ENCODE measurements at places on chromosomes 7 and 10. TPM values are rescaled to one million over a fixed set of nuclear protein-coding genes. Genes with fewer than 3 reads are reported as not detected.

- H3K4me1 ChIP-seq = no peaks in the 10 kb centered on the region
- no peak overlapping the region for H3K4me3 ChIP-seq
- H3K36me3 ChIP-seq = no peaks in the 10 kb centered on the region
- no peak overlapping the region for H3K27ac ChIP-seq
These were observed 9.7 kb downstream of the DRGX start for GRCh38 chr10:49385939-49386922.

GRCh38 chr10:72270607-72271281 is 3.0 kb upstream of the DDIT4 start:
- H3K4me1 ChIP-seq = peaks cover 22% of the 10 kb centered on the region
- no peaks in the 10 kb centered on the region for H3K27me3 ChIP-seq
- peaks cover 7% of the 10 kb centered on the region for H3K36me3 ChIP-seq
- no peak overlapping the region for H3K4me3 ChIP-seq

The LRIT1 gene
- total RNA-seq = not detected

The CACNA2D1 gene
- total RNA-seq = 11.8 TPM

GRCh38 chr10:55641601-55642000 is 719.5 kb downstream of the ZWINT start:
- no peaks in the 10 kb centered on the region for H3K36me3 ChIP-seq
- H3K4me3 ChIP-seq = no peak overlapping the region
- H3K27me3 ChIP-seq = no peaks in the 10 kb centered on the region
- no peaks in the 10 kb centered on the region for H3K4me1 ChIP-seq
- no peak for DNase-seq
- no peak overlapping the region for H3K27ac ChIP-seq

The RELN gene
- total RNA-seq = 46.9 TPM

DNA sequence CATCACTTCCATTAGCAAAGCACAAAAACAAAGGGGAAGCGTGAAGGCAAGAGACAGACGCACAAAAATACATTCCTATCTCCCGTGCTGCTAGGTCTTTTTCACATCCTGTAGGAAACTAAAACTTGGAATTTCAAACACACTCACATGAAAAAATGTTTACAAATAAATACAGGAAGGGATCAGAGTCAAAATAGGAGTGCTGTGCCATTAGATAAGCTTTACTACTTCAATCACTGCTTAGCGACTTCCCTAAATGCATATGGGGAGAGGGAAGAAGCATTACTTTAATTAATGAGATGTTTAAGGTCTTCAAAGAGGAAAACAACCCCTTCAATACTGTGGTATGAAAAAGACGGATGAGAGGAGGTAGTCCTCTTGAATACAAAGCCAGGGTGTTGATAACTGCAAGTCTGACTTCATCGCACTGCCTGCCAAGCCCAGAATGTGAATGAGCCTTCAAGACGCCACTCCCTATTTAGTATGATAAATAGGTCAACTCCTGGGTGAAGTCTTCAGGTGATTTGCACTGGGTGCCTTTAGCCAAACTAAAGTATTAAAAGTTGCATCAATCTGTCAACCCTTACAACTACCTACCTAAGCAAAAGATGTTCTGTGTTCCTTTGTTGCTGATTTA is 13.9 kb downstream of the PARD3 start:
- peaks cover 17% of the 10 kb centered on the region for H3K4me1 ChIP-seq
- H3K27ac ChIP-seq = no peak overlapping the region
- H3K36me3 ChIP-seq = no peaks in the 10 kb centered on the region
- DNase-seq = peak; percentile 35
- H3K27me3 ChIP-seq = no peaks in the 10 kb centered on the region

DNA sequence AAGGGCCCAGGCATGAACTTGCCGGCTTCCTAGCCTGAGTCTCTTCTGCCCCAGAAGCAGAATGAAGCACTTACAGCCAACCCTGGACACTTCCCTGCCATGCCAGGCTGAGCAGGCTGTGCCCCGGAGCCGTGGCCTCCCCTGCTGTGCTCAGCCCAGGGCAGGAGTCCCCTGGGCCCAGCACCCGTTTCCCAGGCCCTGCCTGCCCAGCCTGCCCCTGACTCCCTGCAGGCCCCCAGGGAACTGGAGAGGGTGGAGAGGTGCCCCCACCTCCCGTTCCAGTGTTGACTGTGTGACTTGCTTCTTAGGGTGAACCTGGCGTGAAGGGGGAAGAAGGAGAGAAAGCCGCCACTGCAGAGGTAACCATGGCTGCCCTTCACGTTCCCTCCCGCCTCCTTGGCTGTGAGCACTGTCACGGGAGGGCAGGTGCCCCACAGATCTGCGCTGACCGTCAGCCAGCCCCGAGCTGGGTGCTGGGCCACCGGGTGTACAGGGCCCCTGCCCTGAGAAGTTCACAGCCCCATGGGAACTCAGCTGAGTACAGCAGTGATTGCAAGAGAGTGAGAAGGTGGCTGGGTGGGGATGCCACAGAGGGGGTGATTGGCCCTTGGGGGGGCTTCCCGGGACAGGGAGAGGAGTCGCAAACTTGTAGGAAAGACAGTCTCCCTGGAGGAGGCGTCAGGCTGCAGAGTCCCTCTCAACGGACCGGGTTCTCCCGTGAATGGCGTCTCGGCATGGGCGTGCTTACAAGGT is 75.9 kb downstream of the MYL10 start:
- no peak overlapping the region for H3K4me3 ChIP-seq
- no peaks in the 10 kb centered on the region for H3K36me3 ChIP-seq
- no peaks in the 10 kb centered on the region for H3K27me3 ChIP-seq
- no peak overlapping the region for H3K27ac ChIP-seq

DNA sequence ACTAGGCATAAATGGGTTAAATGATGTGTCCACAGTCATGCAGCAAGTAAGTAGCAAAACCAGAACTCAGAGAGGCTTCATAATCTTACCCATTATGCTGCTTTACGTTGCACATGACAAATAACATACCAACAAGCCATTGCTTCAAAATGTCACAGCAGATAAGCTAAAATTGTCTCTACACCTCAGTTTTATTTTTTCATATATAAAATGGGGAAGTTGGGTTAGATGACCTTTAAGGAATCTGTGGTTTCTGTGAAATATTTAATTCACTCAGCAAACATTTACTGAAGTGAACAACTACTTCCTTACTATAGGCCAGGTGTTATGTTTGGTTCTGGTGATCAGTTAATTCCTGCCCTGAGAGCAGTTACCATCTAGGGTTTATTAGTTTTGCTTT is 2.2 kb upstream of the ASCC1 start:
- no peak for DNase-seq
- H3K4me3 ChIP-seq = no peak overlapping the region
- H3K36me3 ChIP-seq = peaks cover 5% of the 10 kb centered on the region
- H3K4me1 ChIP-seq = peaks cover 22% of the 10 kb centered on the region

The CPSF4 gene
- 84.1 TPM for total RNA-seq

GRCh38 chr10:72539137-72539536 is 86.7 kb downstream of the MICU1 start:
- H3K36me3 ChIP-seq = peaks cover 2% of the 10 kb centered on the region
- no peaks in the 10 kb centered on the region for H3K27me3 ChIP-seq
- H3K4me1 ChIP-seq = no peaks in the 10 kb centered on the region
- no peak for DNase-seq
- H3K27ac ChIP-seq = no peak overlapping the region

DNA sequence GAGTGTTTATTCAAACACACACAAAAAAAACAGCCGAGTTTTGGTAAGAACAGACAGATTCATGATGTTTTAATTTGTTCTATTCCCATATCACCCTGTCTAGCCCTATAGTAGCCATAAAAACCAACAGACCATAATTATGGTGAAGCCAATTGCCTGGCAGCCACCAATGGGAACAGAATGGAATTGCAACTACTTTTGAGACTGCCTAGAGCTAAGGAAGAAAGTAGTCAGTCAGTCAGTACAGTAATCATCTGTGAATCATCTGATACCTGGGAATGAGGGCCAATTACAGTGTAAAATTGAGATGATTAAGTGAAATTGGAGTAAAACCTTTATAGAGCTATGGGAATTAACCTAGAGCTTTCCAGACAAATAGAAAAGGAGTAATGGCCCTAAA is 952.7 kb upstream of the KCND2 start:
- H3K4me3 ChIP-seq = no peak overlapping the region
- no peaks in the 10 kb centered on the region for H3K4me1 ChIP-seq
- no peaks in the 10 kb centered on the region for H3K36me3 ChIP-seq
- H3K27ac ChIP-seq = no peak overlapping the region

DNA sequence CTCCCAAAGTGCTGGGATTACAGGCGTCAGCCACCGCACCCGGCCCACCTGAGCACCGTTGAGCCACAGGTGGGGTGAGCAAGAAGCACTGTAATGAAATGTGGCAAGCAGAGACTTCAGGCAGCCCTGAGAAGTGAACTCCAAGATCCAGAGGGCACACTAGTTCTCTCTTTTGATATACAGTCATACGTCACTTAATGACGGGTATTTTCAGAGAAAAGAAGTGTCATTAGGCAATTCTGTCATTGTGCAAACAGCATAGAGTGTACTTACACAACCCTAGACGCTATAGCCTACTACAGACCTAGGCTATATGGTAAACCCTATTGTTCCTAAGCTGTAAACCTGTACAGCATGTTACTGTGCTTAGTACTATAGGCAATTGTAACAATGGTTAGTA is 7.9 kb downstream of the PANK1 start:
- H3K27ac ChIP-seq = no peak overlapping the region
- no peaks in the 10 kb centered on the region for H3K36me3 ChIP-seq
- no peak for DNase-seq
- H3K27me3 ChIP-seq = no peaks in the 10 kb centered on the region
- peaks cover 8% of the 10 kb centered on the region for H3K4me1 ChIP-seq

DNA sequence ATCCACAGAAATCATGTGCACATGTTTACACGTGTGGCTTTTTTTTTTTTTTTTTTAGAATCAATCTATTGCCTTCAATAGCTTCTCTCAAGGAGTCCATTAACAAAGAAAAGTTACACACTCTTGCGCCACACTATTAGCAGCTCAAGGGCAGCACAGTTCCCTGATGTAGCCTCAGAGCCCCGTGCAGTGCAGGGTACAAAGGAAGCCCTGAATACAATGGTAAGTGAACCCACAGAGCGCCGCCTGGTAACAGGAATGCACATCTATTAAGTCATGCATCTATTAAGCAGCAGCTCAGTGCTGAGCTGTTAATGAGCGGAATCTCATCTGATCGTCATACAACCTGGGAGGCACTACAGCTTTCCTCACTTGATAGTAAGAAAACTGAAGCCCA is 113.7 kb upstream of the PDLIM1 start:
- no peaks in the 10 kb centered on the region for H3K27me3 ChIP-seq
- H3K4me3 ChIP-seq = no peak overlapping the region
- peak overlapping the region; percentile 36 for H3K27ac ChIP-seq
- no peak for DNase-seq
- H3K36me3 ChIP-seq = peaks cover 6% of the 10 kb centered on the region

DNA sequence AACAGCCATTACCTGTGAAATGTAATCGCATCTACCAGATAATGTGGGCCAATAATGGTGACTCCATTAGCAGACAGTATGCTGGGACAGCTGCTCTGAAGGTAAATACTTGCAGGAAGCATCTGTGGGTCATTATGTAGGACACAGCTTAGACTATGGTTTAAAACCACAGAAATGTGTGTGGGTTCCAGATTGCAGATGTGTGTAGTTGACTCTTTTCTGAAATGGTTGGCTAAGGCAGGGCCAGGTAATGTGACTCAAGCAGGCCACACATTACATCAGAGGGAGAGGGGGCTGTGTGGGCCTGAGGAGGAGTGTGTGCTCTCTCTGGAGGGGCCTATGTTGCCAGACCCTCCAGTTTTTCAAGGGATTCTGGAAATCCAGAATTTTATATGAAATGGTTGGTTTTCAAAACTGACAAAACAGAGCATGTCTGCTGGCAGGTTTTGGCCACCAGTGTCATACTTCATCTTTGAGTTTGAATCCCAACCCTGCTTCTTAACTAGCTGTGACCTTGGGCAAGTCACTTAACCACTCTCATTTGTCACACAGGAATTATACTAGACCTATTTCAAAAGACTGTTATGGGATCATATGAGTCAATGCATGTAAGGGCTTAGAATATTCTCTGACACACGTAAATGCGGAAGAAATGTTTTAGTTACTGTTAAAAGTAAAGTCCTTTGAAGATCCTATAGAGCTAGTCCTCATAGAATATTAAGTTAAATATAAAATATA is 64.5 kb downstream of the MCMBP start:
- peak; percentile 46 for DNase-seq
- H3K4me1 ChIP-seq = no peaks in the 10 kb centered on the region
- H3K4me3 ChIP-seq = no peak overlapping the region
- H3K27ac ChIP-seq = no peak overlapping the region

The DNA2 gene
- 5.4 TPM for total RNA-seq

The CRCP gene
- 30.0 TPM for total RNA-seq

The MINDY4 gene
- 5.7 TPM for total RNA-seq

DNA sequence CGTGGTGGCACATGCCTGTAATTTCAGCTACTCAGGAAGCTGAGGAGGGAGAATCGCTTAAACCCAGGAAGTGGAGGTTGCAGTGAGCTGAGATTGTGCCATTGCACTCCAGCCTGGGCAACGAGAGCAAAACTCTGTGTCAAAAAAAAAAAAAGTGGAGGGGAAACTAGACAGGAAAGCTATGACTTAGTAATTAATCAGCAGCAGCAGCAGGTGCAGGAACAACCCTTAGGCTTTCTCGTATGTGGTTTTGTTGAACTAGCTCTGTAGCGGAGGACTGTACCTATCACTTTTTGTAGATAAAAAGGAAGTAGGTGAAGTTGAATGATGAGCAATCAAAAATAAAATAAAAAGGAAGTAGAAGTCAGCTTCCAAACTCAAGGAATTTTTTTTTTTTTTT is 76.9 kb upstream of the KMT2C start:
- H3K27ac ChIP-seq = no peak overlapping the region
- no peak overlapping the region for H3K4me3 ChIP-seq
- no peak for DNase-seq

GRCh38 chr7:47670729-47671128 is 88.8 kb upstream of the TNS3 start:
- no peaks in the 10 kb centered on the region for H3K27me3 ChIP-seq
- no peak overlapping the region for H3K27ac ChIP-seq
- no peaks in the 10 kb centered on the region for H3K36me3 ChIP-seq
- H3K4me1 ChIP-seq = no peaks in the 10 kb centered on the region
- no peak overlapping the region for H3K4me3 ChIP-seq
- no peak for DNase-seq

- H3K36me3 ChIP-seq = no peaks in the 10 kb centered on the region
- no peak overlapping the region for H3K27ac ChIP-seq
- no peaks in the 10 kb centered on the region for H3K4me1 ChIP-seq
- peak; percentile 74 for DNase-seq
These were observed 47.7 kb downstream of the LRGUK start for GRCh38 chr7:134174795-134175261.

The PRPS1L1 gene
- total RNA-seq = not detected
